ENCODE measurements at places on chromosomes 6 and 20.

DNA sequence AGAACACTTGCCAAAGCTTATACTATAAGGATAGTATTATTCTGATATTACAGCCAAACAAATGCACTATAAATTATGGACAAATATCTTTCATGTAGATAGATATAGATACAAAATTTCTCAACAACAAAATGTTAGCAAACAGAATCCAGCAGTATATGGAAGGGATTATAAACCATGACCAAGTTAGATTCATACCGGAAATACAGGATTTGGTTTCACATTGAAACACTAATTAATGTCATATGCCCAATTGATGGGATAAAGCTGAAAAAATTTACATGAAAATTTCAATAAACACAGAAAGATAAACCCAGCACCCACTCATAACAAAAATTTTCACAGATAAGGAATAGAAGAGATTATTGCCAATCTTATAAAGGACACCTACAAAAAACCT lies 770.3 kb upstream of the SLC35B3 start:
- no peak overlapping the region for H3K27ac ChIP-seq
- DNase-seq, result no peak
- H3K4me1 ChIP-seq, result no peaks in the 10 kb centered on the region
- no peaks in the 10 kb centered on the region for H3K27me3 ChIP-seq
- no peaks in the 10 kb centered on the region for H3K36me3 ChIP-seq
- no peak overlapping the region for H3K4me3 ChIP-seq

DNA sequence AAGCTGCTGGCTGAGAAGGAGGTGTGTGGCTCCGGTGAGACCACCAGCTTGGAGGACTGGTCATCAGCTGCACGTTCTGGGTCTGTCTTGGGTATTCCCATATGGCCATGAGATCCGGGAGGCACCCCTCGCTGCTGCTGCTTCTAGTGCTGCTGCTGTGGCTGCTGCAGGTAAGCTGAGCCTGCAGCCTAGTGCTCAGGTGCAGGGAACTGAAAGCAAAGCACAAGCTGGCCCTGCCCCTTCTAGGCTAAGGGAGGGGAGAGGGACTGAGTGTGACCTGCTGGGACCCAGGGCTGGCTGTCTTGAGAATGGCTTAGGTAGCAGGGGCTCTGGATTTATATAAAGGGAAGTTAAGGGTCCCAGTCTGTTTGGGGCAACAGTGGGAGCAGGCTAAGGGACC lies 403 bp downstream of the CDH26 start:
- no peak for DNase-seq
- H3K4me1 ChIP-seq, result peaks cover 20% of the 10 kb centered on the region
- no peak overlapping the region for H3K4me3 ChIP-seq

GRCh38 chr6:91824331-91824730 lies 1237.5 kb upstream of the MAP3K7 start:
- H3K27ac ChIP-seq, result no peak overlapping the region
- H3K4me3 ChIP-seq, result no peak overlapping the region
- no peaks in the 10 kb centered on the region for H3K36me3 ChIP-seq
- no peaks in the 10 kb centered on the region for H3K4me1 ChIP-seq

DNA sequence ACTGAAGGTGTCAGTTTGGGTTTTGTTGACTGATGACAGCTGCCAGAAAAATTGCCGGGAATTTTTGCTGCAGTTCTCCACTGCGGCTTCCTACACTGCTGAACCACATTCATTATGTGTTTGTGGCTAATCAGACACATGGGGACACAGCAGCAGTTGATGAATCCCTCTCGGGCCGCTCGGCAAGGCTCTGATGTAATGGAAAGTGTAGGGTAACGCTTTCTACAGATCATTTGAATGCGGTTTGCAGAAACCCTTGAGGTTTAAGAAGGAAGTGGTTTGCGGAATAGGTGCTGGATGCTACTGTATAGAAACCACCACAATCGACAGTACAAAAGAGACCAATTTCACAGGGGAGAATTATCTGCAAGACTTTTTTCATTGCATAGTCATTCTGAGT lies 138.7 kb upstream of the SASH1 start:
- H3K4me1 ChIP-seq, result no peaks in the 10 kb centered on the region
- H3K27ac ChIP-seq, result no peak overlapping the region
- H3K36me3 ChIP-seq, result no peaks in the 10 kb centered on the region
- H3K27me3 ChIP-seq, result no peaks in the 10 kb centered on the region

DNA sequence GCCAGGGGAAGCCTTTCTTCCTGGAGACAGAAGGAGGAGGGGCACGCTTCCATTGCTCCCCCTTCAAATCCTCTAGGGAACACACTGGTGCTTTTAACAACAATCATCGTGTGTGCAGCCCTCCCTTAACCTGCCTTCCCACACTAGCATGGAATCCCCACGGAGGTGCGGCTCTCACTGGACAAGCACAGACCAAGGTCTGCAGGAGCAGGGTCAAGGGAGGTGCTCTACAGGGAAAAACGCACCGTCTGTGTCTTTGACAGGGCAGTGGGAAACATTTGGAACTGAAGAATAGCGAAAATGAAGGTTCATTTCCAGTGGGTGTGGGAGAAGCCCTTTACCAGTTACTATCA lies 527.1 kb downstream of the QKI start:
- no peak for DNase-seq
- no peak overlapping the region for H3K27ac ChIP-seq
- H3K36me3 ChIP-seq, result no peaks in the 10 kb centered on the region
- H3K4me3 ChIP-seq, result no peak overlapping the region

DNA sequence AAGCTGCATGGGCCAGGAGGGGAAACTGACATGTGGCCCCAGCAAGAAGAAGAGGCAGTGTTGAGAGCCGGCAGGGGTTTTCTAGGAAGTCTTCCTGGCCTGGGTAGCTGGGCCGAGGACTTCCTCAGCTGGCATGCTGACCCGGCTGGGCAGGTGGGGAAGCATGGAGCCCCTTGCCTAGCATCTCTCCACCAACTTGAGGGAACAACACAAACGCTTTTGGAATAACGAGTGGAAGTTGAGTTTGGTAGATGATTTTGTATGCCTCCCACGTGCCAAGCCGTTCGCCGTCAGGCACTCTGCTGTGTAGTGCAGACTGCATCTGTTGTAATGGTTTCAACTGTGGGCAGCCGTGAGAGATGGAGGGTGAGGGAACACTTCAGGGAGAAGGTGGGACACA lies 7.3 kb downstream of the TMEM181 start:
- no peak for DNase-seq
- peaks cover 23% of the 10 kb centered on the region for H3K4me1 ChIP-seq
- H3K4me3 ChIP-seq, result no peak overlapping the region
- H3K27me3 ChIP-seq, result no peaks in the 10 kb centered on the region
- H3K36me3 ChIP-seq, result peaks cover 18% of the 10 kb centered on the region
- H3K27ac ChIP-seq, result no peak overlapping the region

DNA sequence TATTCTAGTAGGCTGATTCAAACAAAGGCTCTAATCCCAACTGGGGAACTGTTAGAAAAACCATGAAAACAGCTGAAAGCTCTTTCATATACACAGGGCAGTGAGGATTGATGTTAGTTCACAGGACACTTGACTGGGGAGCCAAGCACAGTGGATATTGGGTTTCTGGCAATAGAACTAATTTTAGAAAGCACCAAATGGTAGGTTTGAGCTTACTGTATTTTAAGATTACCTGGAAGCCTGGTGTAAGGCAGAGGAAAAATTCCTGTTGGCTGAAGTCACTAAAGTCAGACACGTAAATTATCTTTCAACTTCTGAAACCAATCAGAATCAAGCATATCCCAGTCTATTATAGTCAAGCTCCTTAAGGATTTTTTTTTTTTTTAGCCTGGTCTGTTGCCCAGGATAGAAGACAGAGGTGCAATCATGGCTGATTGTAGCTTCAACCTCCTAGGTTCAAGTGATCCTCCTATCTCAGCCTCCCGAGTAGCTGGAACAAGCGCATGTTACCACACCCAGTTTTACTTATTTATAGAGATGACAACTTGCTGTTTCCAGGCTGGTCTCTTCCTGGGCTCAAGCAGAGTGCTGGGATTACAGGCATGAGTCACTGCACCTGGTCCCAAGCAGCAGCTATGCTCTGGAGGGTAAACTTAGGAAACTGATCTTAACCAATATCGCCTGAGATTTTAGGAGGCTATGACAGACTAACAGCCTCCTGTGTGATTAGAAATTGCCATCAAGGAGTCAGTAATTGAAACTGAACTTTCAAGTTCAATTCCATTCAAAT lies 32.5 kb upstream of the SYNCRIP start:
- DNase-seq, result peak; percentile 71
- peaks cover 1% of the 10 kb centered on the region for H3K36me3 ChIP-seq
- H3K4me1 ChIP-seq, result peaks cover 26% of the 10 kb centered on the region
- H3K27me3 ChIP-seq, result no peaks in the 10 kb centered on the region

GRCh38 chr6:170575250-170575649 lies 9.2 kb downstream of the PDCD2 start:
- no peak overlapping the region for H3K4me3 ChIP-seq
- H3K27ac ChIP-seq, result no peak overlapping the region
- H3K36me3 ChIP-seq, result peaks cover 14% of the 10 kb centered on the region
- no peaks in the 10 kb centered on the region for H3K4me1 ChIP-seq
- H3K27me3 ChIP-seq, result no peaks in the 10 kb centered on the region
- DNase-seq, result no peak

DNA sequence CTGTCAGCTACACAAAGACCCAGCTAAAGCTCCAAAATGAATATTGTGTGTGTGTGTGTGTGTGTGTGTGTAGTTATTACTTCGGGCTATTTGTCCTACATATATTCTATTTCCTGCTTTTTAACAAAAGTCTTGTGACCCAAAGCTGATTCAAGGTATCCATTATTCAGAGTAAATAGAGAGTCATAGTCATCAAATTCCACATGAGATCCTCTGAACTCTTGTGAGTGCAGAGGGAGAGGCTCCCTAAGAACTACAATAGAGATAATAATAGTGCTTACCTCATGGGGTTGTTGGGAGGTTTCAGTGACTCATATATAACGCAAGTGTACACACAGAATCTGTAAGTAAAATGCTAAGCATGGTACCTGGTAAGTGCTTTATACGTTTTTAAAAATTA lies 95.6 kb upstream of the SHLD1 start:
- no peaks in the 10 kb centered on the region for H3K36me3 ChIP-seq
- H3K27me3 ChIP-seq, result no peaks in the 10 kb centered on the region

GRCh38 chr6:40398034-40398691 lies 189.0 kb downstream of the LRFN2 start:
- H3K4me3 ChIP-seq, result no peak overlapping the region
- H3K27ac ChIP-seq, result no peak overlapping the region
- no peaks in the 10 kb centered on the region for H3K36me3 ChIP-seq
- no peak for DNase-seq
- peaks cover 10% of the 10 kb centered on the region for H3K4me1 ChIP-seq

DNA sequence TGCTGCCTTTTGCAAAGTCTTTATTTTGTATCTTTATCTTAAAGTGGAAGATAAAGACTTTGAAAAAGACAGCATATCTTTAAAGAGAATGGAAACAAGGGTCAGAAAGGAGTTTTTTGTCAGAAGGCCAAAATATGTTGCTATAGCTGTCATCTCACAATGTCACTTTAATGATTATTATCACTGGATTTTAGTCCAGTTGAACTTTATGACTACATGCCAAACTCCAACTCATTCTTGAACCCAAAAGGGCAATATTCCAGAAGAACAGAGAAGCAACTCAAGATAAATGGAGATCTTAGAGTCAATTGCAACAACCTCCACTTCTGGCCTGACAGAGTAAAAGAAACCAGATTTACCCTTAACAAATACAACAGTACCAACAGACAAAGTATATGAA lies 47.3 kb upstream of the CLIC5 start:
- no peaks in the 10 kb centered on the region for H3K36me3 ChIP-seq
- peaks cover 3% of the 10 kb centered on the region for H3K27me3 ChIP-seq
- H3K27ac ChIP-seq, result no peak overlapping the region
- H3K4me1 ChIP-seq, result no peaks in the 10 kb centered on the region

DNA sequence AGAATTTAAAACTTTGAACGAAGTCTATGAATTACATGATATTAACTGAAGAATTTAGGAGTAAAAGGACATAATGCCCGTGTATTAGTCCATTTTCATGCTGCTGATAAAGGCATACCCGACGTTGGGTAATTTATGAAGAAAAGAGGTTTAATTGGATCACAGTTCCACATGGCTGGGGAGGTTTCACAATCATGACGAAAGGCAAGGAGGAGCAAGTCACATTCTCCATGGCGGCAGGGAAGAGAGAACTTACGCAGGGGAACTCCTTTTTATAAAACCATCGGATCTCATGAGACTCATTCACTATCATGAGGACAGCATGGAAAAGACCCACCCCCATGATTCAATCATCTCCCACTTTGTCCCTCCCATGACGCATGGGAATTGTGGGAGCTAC lies 210.6 kb downstream of the CD83 start:
- H3K36me3 ChIP-seq, result no peaks in the 10 kb centered on the region
- no peak for DNase-seq
- H3K4me3 ChIP-seq, result no peak overlapping the region
- no peaks in the 10 kb centered on the region for H3K4me1 ChIP-seq
- no peaks in the 10 kb centered on the region for H3K27me3 ChIP-seq

- H3K27me3 ChIP-seq, result no peaks in the 10 kb centered on the region
- no peaks in the 10 kb centered on the region for H3K4me1 ChIP-seq
- H3K36me3 ChIP-seq, result no peaks in the 10 kb centered on the region
- no peak for DNase-seq
Observed at GRCh38 chr20:9270831-9271230, 201.9 kb downstream of the PLCB4 start.

GRCh38 chr6:99821164-99821563 lies 172.9 kb downstream of the MCHR2 start:
- H3K36me3 ChIP-seq, result no peaks in the 10 kb centered on the region
- H3K27ac ChIP-seq, result no peak overlapping the region
- H3K4me3 ChIP-seq, result no peak overlapping the region
- no peaks in the 10 kb centered on the region for H3K27me3 ChIP-seq
- peaks cover 11% of the 10 kb centered on the region for H3K4me1 ChIP-seq

DNA sequence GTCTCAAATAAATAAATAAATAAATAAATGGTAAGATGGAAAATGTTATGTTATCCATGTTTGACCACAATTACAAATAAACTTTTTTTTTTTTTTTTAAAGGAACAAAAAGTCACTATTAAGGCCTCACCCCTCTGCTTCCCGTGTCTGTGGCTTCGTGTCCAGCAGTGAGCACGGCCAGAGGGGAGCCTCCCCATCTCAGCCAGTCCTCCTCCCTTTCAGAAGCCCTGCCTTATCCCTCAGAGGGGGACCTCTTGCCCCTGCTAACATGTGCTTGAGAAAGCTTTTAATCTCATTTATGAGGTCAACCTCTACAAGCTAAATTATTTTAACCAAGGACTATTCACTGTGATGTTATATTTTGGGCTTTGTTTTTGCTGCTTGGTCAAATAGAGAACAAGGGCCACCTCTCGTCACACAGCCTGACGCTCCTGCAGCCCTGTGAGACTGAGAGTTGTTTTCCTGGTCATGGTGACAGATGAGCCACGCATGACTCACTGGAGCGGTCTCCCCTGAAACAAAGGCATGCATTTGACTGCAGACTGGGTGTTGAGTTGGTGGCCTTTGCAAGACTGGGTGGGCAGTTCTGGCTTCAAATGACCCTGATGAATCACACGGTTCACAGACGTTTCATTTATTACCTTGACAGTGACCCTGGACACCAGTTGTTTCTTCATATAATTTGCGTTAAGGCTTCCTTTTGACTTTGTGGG lies 131.8 kb downstream of the TIAM2 start:
- DNase-seq, result no peak
- H3K27me3 ChIP-seq, result no peaks in the 10 kb centered on the region
- H3K27ac ChIP-seq, result no peak overlapping the region
- no peaks in the 10 kb centered on the region for H3K4me1 ChIP-seq
